Dermis blood vessel endothelial cell (primary cell): ENCODE measurements at places on chromosomes 1 and 21. TPM values are rescaled to one million over a fixed set of nuclear protein-coding genes. Genes with fewer than 3 reads are reported as not detected.

DNA sequence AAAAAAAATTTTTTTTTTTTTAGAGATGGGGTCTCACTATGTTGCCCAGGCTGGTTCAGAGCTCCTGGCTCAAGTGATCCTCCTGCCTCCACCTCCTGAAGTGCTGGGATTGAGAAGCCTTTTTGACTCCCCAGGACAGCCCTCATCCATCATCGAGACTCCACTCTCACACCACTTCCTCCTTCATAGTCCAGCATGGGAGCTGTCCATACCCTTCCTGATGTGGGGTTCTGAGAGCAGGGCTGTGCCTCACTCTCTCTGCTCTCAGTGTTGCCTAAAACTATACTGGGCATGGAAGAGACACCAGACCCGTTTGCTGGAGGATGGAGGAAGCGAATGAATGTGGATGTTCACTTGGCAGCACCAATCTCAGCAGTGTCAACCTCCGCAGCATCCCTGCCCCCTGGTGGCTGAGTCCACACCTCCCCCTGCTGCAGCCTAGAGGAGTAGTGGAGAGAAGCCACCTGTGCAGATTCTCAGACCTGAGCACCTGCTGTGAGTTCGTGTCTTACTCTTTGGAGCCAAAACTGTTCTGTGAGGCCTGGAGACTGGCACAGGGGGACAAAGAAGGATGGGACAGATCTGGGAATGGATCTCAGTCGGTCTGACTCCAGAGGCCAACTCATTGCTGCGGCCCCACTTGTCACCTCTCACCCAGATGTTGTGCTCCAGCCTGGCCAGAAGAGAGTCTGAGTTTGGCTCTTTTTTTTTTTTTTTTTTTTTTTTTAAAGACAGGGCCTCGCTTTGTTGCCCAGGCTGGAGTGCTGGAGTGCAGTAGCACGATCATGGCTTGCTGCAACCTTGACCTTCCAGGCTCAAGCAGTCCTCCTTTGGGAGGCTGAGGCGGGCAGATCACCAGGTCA is 17.7 kb downstream of the TINAGL1 start:
- DNase-seq: peak; percentile 91

GRCh38 chr1:239816081-239816782 is 275.5 kb upstream of the FMN2 start:
- no peak for DNase-seq

DNA sequence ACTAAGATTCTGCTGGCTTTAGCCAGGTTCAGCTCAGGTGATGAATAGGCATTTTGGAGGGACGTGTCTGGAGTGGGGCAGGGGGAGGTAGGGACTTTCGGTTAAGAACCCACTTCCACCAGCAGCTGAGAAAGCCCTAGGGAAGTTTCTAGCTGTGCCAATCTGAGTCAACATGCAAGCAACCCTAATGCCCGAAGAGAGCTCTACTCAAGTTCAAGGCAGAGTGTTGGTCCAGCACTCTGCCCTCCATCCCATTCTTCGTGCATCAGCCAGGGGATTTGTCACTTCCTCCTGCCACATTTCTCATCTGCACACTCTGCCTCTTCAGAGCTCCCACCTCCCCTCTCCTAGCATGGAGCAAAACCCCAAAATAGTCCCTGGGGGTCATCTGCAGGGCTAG is 208.8 kb downstream of the HIVEP3 start:
- DNase-seq: no peak

GRCh38 chr1:170096806-170097340 is 22.4 kb upstream of the KIFAP3 start:
- DNase-seq: no peak

FCRLB gene
- 0.51 and 0.56 TPM in 2 replicates for total RNA-seq

NPL gene
- total RNA-seq: 1.9 and 2.4 TPM in 2 replicates

LAMC2 gene
- 0.70 and 1.5 TPM in 2 replicates for total RNA-seq
